Activated CD4-positive, alpha-beta T cell treated with anti-CD3 and anti-CD28 coated beads for 24 hours (primary cell): ENCODE measurements at places on chromosomes 3 and 15.

DNA sequence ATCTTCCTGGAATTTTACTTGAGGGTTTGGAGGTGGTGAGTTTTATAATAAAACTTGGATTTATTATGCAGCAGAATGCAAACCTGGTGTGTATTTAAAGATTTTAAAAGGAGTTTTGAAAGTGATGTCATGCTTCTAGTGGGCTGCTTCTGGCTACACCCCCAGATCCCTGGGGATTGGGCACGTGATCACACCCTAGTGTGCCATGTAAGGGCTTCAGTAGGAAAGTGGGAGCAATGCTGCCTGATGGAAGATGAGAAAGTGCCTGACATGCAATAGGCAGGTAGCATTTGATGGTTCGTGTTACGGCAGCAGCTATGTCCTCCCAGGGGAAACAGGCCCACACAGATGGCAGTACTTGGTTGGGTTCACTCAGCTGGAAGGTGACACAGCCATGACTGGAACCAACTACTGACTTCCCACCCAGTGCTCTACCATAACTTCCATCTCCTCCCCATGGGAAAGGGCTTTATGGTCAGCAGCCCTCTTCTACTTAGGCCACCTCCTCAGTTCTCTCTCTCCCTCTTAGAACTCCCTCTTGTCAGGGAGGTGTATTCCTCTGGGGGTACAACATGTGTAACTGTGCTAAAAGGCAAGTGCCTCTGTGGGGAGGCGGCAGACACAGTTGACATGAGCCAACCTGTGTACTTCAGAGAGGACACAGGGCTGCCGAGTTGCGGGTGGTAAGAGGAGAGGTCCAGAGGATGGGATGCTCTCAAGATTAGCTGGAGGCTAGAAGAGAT is 5.6 kb downstream of the ITPKA start:
- DNase-seq, result no peak

- DNase-seq, result no peak
Measured at GRCh38 chr3:192935441-192935840, 17.8 kb upstream of the MB21D2 start.

DNA sequence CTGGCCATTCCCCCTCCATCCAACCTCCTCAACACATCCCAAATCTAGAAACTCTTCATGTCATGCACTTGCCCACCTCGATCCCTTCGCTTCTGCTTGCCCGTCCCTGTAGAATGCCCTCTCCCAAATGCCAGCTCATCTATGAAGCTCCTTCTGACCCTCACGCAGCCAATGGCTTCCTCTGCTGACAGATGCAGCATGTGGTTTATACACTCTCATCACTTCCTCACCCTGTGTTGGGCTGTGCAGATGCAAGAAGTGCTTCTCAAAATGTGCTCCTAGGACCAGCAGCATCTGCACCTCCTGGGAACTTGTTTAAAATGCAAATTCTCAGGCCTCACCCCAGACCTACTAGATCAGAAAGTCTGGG is 51.7 kb downstream of the SEMA5B start:
- no peak for DNase-seq

GRCh38 chr3:54691289-54691771 is 236.5 kb downstream of the LRTM1 start:
- no peak for DNase-seq

DNA sequence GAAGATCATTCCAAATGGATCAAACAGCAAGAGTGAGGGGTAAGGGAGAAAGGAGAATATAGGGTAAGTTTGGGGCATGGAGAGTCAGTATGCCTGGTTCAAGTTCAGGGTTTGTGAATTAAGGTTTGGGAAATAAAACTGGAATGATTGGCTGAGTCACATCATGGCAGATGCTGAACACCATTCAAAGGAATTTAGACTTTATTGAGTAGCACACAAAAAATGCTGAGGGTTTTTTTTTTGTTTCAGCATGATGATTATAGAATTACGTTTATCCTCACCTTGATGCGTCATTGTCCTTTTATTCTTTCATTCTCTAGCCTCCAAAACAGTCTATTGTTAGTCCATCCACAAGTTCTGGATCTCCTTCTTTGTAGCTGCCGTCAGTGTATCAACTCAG is 220.0 kb upstream of the UMPS start:
- no peak for DNase-seq

- no peak for DNase-seq
Measured at GRCh38 chr3:41907330-41908073, 54.4 kb downstream of the ULK4 start.

DNA sequence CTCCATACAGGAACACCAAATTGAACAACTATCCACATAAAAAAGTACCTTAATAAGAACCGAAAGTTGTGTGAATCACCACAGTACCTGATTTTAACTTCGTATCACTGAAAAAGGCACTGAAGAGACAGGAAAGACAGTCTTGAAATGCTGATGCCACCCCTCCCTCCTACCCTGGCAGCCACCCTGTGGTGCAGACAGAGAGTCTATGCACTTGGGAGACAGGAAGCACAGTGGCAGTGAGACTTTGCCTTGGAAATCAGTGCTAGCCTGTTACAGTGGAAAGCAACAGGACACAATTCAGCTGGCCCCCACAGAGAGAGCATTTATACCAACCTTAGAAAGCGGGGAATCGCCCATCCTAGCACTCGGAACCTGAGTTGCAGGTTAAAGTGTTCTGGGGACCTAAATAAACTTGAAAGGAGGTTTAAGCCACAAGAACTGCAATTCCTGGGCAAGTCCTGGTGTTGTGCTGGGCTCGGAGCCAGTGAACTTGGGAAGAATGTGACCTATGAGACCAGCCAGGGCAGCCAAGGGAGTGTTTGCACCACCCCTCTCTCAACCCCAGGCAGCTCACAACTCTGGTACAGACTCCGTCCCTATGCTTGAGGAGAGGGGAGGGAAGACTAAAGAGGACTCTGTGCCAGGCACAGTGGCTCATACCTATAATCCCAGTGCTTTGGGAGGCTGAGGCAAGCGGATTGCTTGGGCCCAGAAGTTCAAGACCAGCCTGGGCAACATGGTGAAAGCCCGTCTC is 240.1 kb downstream of the ISL2 start:
- DNase-seq, result no peak

- DNase-seq, result no peak
Measured at GRCh38 chr3:25455441-25456132, 27.5 kb downstream of the RARB start.

DNA sequence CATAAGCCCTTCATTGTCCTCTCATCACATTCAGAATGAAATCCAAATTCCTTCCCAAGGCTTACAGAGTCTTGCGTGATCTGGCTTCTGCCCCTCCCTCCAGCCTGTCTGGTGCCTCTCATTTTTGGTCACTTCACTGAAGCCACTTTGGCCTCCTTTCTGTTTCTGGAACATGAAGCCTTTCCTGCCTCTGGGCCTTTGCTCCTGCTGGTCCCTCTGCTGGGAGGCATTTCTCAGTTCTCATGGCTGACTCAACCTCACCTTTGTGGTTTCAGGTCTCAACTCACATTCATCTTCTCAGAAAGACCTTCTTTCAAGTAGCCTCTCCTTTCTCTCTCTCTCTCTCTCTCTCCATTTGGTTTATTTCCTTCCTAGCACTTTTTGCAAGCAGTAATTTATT is 43.9 kb upstream of the BHLHE40 start:
- DNase-seq, result no peak

- DNase-seq, result no peak
Measured at GRCh38 chr15:94080416-94080815, 150.9 kb upstream of the MCTP2 start.
